ENCODE measurements at places on chromosomes 12 and 14.

DNA sequence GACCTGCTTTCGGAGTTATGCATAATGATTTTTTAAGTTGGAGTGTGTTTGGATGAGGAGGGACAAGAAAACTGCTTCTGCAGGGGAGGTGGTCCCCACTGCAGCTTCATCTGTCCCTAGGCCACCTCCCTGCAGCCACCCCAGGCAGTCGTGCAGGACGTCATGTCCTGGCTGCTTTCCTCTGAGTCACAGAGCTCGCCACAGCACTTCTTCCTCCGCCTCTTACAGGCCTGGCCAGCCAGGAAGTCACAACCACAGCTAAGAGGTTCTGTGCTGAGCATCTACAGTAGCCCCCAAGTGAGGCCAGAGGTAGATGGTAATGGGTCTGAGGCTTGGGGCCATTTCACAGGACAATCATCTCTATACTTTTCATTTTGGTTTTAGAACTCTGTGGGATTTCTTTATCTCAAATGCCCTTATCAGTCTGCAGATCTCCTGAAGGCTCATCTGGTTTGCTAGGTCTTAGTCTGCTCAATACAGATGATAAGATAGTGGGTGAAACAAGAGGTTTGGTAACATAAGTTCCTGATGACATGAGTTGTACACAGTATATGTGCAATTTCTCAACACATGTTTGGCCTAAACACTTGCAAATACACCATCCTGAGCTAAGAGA lies 106.4 kb downstream of the ARF6 start:
- peak; percentile 31 for DNase-seq

GRCh38 chr12:45431126-45431525 lies 215.2 kb downstream of the ANO6 start:
- DNase-seq, result no peak

DNA sequence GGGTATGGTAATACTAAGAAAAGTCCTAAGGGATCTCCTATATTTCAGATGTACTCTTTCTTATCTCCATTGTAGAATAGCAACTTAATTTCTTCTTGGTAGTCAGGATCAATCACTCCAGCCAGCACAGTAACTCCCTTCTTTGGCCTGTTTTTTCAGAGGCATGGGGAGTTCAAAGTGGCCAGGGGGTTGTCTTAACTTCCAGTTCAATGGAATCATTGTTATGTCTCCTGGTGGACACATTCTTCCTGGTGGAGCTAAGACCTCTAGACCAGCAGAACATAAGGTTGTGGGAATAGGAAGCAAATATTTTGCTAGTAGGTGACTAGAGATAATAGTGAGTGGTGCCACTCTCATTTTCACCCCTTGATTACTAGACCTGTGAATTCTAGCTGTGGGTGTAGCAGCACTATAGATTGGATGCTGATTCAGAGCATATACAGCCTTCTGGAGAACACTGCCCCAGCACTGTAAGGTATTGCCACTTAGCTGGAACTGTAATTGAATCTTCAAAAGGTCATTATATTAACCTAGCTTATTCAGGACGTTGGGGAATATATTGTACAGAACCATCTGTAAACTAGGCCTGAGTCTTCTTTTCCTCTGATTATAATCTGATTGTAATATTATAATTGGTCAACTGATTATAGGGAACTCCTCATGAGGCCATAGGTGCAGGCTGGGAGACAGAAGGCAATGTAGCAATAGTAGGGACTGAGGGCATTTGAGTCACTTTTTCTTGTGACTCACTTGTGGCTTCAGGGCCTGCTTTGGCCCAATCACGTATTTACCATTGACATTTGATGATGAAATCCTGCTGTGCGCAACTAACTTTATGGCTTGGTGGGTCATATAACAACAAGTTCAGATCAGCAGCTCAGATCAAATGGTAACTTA lies 60.2 kb upstream of the ATP2B1 start:
- DNase-seq, result no peak

GRCh38 chr12:129868575-129868974 lies 35.2 kb downstream of the TMEM132D start:
- no peak for DNase-seq

DNA sequence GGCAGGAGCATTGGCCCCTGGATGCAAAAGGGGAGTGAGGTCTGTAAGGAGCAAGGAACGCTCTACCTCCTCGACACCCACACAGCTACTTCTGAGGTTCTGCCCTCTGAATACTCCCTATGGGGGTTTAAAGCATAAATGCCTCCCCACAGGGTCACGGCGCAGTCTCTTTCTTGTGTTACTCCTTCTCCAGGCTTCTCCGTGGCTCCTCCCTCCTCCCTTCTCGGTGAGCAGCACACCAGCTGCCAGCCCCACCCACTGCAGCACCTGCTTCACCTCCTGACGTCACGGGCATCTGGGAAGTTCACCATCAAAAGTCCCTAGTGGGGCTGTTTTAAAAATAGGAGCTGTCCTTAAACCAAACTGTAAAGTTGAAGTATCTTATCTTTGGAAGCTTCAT lies 67.3 kb downstream of the SPTB start:
- DNase-seq, result no peak

GRCh38 chr12:2332236-2332635 lies 279.4 kb downstream of the CACNA1C start:
- no peak for DNase-seq

- DNase-seq, result no peak
Measured at GRCh38 chr12:31768046-31768445, 39.2 kb upstream of the AMN1 start.

- DNase-seq, result no peak
Measured at GRCh38 chr14:103136388-103137271, 13.4 kb downstream of the TNFAIP2 start.

DNA sequence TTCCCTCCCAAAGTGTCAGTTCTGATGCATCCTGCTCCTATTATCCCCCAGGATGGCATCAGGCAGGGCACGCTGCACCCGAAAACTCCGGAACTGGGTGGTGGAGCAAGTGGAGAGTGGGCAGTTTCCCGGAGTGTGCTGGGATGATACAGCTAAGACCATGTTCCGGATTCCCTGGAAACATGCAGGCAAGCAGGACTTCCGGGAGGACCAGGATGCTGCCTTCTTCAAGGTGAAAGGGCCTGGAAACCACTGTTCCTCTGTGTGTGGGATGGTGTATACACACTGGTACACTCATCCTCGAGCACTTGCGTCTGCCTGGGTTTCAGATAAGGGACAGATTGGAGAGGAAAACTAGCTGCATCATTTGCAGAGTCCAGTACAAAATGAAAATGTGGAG lies 1.0 kb downstream of the IRF9 start:
- DNase-seq, result no peak

DNA sequence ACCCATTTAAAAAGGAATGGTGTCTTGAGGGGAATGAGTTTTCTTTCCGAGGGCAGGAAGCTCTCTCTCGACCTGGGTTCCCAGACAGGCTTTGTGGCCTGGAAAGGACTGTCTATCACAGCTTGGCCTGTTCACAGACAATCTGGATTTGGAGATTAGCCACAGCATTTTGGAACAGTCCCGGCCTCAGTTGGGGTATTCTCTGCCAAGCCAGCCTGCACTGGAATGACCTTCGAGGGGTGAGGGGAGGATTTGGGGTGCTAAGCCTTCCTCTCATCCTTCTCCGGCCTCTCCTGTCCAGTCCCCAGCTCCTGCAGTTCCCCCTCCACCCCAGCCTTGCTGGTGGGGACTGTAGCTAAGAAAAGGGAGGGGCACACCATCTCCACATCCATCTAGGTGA lies 13.0 kb downstream of the TBX5 start:
- no peak for DNase-seq

DNA sequence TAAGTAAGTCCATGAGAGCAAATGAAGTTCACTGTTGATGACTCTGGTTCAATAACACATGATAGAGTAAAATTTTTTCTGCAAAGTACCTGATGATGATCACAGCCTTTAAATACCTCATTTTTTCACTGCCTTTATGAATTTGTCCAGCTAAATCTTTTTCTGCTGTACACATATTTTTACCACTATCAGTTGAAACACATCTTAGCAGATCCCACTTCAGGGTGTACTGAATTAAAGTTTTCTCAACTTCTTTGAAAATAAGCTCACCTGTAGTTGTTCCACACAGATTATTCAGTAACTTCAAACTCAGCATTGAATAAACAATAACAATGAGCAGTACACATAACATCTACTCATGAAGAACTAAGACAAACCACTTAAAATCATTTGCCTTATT lies 385.9 kb downstream of the NELL2 start:
- DNase-seq, result no peak

GRCh38 chr12:69540987-69541386 lies 44.3 kb upstream of the CCT2 start:
- DNase-seq, result no peak

GRCh38 chr14:96102081-96102856 lies 63.1 kb downstream of the C14orf132 start:
- DNase-seq, result no peak

DNA sequence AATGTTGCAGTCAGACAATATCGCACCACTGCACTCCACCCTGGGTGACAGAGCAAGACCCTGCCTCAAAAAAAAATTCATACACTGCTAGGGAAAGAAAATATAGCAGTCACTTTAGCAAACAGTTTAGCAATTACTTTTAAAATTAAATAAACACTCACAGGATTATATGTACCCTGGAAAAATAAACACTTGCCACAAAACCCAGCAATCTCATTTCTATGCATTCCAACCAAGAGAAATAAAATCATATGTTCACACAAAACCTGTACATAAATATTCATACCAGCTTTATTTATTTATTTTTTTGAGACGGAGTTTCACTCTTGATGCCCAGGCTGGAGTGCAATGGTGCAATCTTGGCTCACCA lies 20.2 kb downstream of the ATXN2 start:
- no peak for DNase-seq

DNA sequence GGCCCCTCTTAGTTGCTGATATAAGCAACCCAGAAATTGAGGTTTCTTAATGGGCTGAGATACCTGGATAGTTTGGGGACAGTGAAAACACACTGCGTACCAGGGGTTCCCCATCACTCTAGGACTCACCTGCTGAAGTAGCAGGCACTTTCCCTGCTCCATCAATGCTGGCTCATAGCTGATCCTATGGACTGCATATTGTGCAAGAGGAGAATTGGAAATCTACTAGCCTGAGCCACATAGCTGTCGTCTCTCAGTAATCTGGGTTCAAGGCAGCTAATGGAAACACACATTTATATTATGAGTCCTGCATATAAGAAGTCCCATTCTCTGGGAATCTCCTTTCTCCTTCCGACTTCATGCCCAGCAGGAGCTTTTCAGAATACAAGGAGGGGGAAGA lies 7.3 kb upstream of the DUSP6 start:
- DNase-seq, result no peak

GRCh38 chr14:50082784-50083466 lies 33.4 kb downstream of the VCPKMT start:
- no peak for DNase-seq

DNA sequence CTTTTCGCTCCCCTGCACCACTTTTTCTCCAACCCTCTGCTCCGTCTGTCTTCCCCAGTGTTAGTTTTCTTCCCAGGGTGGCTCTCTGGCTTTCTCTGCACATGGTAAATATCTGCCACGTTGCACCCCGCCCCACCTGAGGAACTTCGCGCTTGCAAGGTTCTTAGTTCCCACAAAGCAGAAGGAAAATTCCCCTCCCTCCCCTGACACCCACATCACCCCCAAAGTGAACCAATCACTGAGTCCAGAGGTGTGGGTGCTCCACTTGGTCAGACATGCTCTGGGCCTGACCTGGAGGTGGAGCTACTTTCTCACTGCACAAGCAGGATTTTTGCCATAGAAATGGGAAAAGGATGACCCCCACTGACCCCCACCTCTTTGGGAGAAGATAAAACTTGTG lies 415.0 kb downstream of the FUT8 start:
- no peak for DNase-seq

DNA sequence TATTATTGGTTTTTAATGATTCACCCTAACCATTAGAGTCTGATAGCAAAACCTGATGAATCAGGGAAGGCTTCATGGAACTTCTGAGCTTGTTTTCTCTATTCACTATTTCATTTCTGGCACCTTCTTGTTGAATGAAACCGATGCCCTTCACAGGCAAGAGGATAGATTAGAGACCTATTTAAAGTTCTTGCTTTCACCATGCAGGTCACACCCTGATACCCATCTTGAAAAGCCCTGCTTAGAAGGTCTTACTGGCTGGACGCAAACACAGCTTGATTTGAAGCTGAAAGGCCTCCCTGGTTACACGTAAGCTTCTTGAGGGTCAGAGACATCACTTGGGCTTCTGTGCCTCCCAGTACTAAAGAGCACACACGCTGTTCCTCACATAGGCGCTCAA lies 29.2 kb downstream of the TMEM229B start:
- no peak for DNase-seq

DNA sequence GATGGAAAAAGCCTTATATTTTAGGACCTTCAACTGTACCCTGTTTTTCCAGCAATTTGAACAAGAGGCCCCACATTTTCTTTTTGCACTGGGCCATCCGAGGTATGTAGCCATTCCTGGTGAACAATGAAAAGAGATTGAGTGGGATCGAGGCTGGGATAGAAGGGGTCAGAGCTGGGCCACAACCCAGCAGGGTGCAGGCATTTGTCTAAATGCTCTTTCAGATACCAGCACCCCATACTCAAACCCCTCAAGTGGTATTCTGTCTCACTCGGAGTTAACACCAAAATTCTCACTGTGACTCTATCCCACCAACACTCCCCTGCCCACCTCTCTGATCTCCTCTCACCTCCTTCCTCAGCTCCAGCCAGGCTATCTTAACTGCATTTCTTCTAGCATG lies 26.8 kb downstream of the DUSP6 start:
- DNase-seq, result no peak

DNA sequence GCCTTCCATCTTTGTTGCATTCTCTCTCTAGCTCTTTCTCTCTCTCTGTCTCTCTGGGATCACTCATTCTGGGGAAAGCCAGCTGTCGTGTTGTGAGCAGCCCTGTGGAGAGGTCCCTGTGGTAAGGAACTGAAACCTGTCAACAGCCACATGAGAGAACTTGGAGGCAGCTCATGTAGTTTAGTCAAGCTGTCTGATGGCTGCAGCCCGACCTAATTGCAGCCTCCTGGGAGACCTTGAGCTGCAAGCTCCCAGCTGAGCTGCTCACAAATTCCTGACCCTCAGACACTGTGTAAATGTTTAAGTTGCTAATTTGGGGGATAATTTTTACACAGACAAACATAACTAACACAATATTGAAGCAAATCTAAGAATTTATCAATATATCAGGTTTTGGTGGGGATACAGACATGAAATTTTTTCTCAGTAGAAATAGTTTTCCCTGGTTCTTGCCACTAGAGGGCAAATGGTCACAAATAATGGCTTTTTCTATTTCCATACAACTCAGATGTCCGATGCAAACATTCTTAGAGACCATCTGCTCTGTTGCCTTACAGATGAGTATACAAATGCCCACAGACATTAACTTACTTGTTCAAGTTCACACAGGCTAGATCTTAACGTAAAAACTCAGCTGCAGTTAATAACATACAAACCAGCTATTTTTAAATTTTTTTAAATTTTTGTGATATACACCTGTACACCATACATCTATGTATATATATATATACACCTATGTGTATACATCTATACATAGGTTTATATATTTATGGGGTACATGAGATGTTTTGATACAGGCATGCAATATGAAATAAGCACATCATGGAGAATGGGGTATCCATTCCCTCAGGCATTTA lies 15.5 kb upstream of the KRR1 start:
- peak; percentile 55 for DNase-seq
